ENCODE measurements at places on chromosomes 16 and 17.

GRCh38 chr17:75090871-75091854 lies 3.4 kb downstream of the SLC16A5 start:
- no peak for DNase-seq

GRCh38 chr17:41444186-41444585 lies 3.4 kb upstream of the KRT38 start:
- DNase-seq = no peak

- no peak for DNase-seq
Measured at GRCh38 chr17:35170968-35171771, 23.0 kb downstream of the SLC35G3 start.

DNA sequence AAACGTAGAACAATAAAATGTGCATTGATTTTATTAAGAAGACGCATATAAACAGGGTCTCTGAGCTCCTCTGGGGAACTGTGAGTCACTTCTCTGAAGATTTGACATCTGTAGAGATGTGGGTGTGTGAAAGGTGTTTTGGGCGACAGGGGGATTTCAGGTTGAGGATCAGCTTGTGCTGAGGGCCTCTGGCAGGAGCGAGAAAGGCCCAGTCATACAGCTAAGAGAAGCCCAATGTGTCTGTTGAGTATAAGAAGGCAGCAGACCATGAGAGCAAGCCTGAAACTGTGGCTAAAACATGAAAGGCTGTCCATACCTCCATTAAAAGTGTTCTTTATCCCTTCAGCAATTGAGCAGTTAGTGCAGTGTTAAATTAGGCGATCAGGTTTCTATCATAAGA lies 406.5 kb upstream of the MON1B start:
- no peak for DNase-seq
